ENCODE measurements at places on chromosomes 5 and 9.

DNA sequence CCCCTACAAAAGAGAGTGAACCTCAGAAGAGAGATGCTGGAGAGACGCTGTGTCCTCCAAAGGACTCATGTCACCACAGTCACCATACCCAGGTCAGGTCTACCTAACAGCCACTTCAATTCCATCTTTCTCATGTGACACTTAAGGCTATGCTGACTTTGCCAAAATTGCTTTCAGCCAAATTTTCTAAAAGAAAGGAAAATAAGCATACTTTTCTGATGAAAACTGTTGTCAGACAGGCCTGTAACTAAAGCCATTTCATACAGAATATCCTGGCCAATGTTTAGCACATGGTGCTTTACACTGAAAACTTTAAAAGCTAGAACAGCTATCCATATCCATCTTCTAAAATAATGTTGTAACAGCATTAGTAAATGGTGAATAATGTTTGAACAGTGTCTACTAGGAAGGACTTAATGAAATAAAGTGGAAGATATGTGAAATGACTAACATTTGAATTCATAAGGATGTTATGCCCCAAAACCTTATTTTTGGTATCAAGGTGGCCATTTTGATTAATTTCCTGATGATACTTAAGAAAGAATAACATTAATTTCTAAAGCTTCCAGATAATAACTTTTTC, 97.2 kb downstream of the NFIB start:
- no peak for DNase-seq

DNA sequence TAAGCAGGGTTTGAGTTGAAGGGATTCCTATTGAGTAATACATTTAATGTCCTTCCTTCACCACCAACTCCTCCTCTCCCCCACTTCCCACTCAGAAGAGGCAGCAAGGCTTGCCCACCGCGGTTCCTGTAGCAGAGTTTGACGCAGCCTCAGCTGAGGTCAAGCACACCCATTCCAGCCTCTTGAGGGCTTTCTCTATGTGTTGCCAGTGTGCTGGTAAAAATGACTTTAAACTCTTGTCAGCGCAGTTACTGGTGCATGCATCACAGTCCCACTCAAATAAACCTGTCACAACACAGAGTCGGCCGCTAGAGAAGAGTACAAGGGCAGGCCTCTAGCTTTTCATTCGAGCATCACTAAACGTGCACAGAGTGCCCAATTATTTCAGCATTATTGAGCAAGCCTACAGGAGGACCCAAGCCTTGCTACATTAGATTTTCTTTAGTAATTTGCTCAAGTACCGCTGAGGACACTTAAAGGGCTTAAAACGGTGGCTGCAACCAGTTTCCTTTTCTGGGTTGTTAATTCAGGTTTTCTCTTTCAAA, 79.6 kb downstream of the TLE4 start:
- DNase-seq, result no peak

GRCh38 chr5:172705576-172706084, 64.6 kb downstream of the NEURL1B start:
- no peak for DNase-seq

DNA sequence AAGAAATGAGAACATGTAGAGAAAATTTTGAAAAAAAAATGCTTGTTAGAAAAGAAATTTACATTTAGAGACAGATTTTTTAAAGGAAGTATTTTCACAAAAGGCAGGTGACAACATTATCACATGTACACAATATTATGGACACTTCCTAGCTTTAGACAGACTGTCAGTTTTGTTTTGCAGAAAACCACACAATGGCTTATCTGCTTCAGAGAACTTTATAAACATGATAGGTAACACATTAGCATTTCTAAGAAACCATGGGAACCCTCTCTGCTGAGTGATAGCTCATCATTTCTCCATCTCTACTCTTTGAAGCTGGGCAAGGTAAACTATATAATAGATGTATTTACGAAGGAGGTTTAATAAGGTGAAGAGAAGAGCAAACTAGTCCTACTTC, 25.6 kb downstream of the POU5F2 start:
- DNase-seq, result no peak

DNA sequence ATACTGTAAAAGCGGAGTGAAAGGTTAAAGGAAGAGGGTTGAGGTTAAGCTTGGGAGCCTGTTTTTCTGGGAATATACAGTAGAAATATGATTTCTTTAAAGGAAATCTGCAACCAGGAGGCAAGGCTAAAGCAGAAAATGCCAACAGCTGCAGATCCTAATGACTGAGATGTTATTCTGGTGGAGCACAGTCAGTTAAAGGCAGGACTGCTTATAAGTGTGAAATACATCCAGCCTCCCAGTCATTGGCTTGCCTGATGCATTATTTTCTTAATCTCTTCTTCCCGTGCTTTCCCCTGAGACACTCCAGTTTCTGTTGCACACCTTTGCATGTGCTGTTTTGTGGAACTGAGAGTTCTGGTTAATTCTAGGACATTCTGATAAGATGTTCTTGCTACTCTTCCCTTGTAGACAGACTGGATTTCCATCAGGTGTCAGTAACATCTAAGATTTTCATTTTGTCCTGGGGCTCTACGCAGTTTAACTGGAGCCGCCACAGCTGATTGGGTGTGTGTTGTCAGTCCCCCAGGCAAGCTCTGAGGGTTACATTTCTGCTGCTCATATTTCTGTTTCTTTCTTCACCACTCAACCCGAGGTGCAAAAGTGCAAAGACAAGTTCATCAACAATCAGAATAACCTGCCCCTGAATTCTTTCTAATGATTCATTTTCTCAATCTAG, 44.4 kb downstream of the CAST start:
- no peak for DNase-seq

GRCh38 chr5:170226129-170226615, 6.6 kb upstream of the C5orf58 start:
- no peak for DNase-seq

GRCh38 chr5:112933651-112934365, 11.8 kb upstream of the REEP5 start:
- no peak for DNase-seq

- no peak for DNase-seq
Observed at GRCh38 chr5:42483472-42484154, 60.4 kb downstream of the GHR start.

DNA sequence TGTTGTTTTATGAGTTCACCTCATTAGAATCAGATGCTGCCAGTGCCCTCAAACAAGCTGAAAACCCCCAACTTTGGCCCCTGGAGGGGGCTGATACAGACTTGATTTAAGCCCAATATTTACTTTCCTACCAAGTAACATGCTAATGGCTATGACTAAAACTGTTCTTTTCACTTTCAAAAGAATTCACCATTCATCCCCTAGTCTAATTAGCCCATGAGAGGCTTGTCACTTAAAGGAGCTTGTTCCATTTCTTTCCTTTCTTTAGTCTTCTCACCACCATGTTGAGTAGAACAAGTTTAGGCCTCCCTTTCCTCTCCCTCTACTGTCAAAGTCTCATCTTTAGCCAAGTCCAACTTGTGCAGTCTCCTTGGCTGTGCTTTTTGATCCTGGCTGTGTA, 50.4 kb downstream of the EPB41L4B start:
- DNase-seq, result no peak

DNA sequence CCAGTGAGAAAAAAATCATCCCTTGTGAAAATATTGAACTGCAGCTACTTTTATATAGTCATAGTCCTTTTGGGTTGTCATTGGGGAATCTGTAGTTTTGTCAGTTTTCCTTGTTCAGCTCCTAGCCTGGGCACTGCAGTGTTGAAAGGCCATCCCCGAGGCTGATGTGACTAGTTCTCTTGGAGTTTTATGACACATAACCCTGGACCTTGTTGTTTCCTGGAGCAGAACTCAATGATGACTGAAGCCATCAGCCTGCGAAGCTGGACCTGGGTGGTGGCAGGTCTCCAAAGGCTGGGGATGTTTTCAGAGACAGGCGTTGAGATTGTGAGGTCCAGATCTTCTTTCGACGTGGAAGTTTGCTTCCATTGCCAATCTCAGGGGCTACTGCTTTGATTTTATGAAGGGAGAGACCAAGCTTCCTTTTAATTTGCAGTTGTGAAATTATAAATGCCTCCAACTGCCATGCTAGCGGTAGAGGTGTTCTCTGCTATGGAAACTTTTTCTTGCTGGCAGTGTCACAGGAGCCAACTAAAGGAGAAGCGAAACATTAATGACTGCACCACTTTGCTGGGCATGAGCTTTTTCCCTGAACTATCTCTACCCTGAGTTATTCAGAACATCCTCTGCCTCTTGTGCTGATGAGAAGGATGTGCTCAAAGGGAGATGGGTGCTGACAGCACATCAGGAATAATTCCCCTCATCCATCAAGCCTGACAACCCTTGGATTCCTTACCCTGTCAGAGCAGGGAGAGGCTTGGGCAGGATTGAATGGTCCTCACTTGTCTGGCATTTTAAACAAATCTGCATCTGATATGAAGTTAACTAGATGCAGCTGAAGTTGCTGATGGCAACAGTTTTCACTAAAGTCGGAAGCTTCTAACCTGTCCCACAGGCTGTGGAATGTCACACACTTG, 209.6 kb downstream of the MAST4 start:
- DNase-seq, result no peak

- no peak for DNase-seq
Observed at GRCh38 chr5:7190712-7191250, 205.2 kb upstream of the ADCY2 start.

GRCh38 chr5:35016174-35017051, 31.3 kb downstream of the AGXT2 start:
- no peak for DNase-seq

GRCh38 chr9:33517373-33517772, 6.7 kb upstream of the ANKRD18B start:
- no peak for DNase-seq

GRCh38 chr5:149200355-149200754, 59.1 kb downstream of the ABLIM3 start:
- no peak for DNase-seq

GRCh38 chr5:119327018-119327417, 28.8 kb upstream of the TNFAIP8 start:
- DNase-seq, result no peak

GRCh38 chr9:95574176-95574575, 57.4 kb upstream of the PTCH1 start:
- no peak for DNase-seq

DNA sequence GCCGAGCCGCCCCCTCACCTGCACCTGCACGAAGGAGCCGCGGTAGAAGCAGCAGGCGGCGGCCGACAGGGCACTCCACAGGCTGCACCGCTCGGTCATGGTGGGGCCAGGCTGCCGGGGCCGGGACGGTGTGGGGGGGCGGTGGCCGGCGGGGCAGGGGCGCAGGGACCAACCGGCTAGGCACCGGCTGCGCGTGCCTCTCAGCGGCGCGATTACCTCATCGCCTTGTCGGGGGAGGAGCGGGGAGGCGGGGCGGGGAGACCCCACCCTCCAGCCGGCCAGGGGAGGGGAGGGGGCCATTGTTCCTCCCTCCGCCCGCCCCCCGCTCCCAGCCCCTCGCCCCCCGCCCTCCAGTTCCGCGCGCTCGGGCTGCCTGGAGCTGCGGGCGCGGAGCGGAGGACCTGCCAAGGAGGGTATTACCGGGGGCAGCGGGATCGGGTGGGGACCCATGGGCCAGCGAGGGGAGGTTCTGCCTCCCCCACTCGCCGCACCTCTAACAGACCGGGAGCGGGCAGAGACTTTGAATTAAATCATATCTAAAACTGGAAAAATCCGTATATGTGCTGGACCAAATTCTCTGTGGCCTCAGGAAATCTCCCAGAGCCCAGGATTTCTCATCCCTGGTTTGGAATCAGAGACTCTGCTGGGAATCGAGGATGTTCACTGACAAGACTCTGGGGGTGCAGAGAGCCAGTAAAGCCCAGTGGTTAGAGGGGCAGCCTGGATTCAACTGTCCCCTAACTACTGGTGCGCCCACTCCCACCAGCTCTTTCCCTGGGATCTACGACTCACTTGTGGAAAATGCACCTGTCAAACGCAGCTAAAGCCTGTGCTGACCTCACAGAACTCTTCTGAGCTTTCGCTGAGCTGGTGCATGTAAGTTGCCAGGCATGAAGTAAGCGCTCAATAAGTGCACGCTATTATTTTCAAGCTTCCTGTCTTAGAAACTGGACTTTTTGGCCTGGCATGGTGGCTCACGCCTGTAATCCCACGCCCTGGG, 20.3 kb upstream of the TOR2A start:
- DNase-seq, result no peak

GRCh38 chr9:22041775-22042174, 32.7 kb upstream of the CDKN2B start:
- DNase-seq, result peak; percentile 52

DNA sequence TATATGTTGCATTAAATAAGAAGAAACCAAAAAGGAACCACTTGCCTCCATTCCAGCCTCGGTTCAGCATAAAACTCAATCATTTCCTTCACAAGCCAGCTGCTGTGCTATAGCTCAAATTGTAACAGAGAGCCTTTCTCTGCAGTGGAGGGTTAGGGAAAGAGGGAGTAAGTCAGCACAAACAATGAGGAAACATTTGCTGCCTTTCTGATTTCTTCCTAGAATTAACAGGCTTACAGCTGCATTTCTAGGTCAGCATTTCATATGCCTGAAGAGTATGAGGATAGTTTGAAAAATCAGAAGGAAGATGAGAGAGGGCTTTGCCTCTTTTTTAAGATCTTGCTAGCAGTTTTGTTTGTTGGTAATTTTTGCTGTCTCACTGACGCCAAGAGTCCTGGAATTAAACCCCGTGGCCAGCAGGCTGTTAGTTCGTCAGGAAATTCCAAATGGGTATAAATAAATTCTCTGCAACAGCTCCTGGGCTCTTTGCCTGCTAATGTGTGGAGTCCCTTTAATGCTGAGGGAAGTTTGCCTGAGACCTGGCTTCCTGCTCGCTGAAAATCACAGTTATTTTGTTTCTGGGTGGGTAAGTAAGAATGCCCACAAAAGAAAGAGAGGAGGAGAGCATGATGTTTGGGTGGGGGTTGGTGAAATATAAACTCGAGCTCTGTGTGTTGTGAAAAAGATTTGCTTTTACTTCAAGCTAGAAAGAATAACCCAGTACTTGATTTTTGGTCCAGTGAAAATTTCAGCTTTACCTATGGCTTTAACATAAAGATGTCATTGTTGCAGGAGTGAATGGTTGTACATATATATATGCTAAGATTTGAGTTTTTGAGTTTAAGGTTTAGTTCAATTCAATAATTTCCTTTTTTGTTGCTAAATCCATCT, 148.1 kb upstream of the DMRT1 start:
- peak; percentile 53 for DNase-seq

- no peak for DNase-seq
Observed at GRCh38 chr9:135324329-135324728, 155.3 kb upstream of the PPP1R26 start.

GRCh38 chr5:116887104-116887503, 312.5 kb upstream of the SEMA6A start:
- DNase-seq, result no peak

DNA sequence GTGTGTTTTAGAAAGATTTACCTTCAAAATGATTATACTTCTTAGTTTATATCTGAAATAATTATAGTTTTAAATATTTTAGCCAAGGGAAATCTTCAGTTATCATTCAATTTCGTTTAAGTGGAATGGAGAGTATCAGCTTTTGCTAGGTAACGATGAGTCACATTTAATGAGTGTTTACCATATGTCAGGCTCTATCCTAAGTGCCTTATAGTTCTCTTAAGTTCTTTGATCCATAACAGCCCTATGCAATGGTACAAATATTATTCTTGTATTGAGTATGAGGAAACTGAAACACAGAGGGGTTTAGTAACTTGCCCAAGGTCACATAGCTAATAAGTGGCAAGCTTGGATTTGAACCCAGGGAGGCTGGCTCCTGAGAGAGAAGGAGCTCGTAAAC, 37.5 kb upstream of the SHB start:
- no peak for DNase-seq

- DNase-seq, result no peak
Observed at GRCh38 chr9:70802206-70802605, 319.2 kb downstream of the TRPM3 start.

- no peak for DNase-seq
Observed at GRCh38 chr5:161414896-161415295, 131.6 kb downstream of the GABRB2 start.

GRCh38 chr9:38337181-38337580, 55.3 kb upstream of the ALDH1B1 start:
- no peak for DNase-seq
